Glomerular endothelial cell (primary cell): ENCODE measurements at places on chromosomes 2 and 18. TPM values are rescaled to one million over a fixed set of nuclear protein-coding genes. Genes with fewer than 3 reads are reported as not detected.

The KCNF1 gene
- 1.3 and 2.3 TPM in 2 replicates for total RNA-seq

The TRABD2A gene
- 1.3 and 4.5 TPM in 2 replicates for total RNA-seq

DNA sequence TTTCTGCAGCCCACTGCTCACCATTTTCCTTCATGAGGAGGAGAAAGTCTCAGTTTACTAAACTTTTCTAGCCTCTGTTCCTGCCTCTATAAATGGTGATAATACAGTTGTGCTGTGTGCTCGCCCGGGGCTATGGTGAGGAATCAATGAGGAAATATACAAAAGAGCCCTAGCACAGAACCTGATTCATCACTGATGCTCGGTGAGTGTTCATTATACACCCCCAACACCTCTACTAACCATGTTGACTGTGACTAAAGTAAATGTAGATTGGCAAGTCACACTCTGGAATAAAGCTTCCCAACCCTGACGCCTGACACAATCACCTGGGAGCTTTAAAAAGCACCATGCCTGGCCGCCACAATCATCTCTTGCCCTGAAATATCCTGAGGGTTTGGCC, 118.8 kb upstream of the CYP1B1 start:
- no peak for DNase-seq

DNA sequence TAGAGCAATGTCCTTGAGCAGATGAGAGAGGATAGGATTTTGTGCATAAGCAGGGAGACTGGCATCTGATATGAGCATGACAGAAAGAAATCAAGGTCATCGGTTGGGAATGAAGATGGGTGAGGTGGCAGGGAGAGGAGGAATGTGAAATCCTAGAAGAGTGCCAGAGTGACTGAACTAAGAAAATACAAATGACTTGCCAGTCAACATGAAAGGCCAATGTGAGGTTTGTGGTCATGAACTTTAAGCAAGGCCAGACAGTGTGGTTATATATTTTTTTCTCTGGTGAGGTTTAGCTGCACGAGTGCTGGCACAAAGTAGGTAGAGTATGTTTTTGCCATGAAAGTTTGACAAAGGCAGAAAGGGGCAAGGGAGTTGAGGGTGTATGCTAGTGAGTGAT, 21.2 kb downstream of the QPCT start:
- no peak for DNase-seq

The TTC21B gene
- 17.0 and 28.3 TPM in 2 replicates for total RNA-seq

GRCh38 chr2:71330585-71331330, 824 bp upstream of the ZNF638 start:
- no peak for DNase-seq

The ESPNL gene
- 0.44 and 0.53 TPM in 2 replicates for total RNA-seq

- DNase-seq = no peak
Measured at GRCh38 chr2:42214669-42215068, 45.5 kb downstream of the EML4 start.

- no peak for DNase-seq
Measured at GRCh38 chr2:131125195-131125757, 20.1 kb downstream of the PLEKHB2 start.

DNA sequence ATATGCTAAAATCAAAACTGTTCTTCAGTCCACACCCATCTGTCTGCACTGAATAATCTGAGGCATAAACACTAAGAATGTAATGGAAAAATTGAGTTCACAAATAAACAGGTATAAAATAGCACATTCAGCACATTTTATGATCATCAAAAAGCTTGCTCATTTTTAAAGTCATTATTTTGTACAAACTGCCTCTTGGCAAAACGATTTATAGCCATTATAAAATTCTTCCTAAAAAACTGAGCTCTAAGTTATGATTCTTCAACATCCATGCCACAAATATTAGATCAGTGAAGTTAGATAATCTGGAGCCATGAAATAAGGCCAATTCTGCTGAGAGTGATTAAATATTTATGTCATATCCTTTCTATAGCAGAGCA, 233.5 kb downstream of the DYM start:
- DNase-seq = no peak

DNA sequence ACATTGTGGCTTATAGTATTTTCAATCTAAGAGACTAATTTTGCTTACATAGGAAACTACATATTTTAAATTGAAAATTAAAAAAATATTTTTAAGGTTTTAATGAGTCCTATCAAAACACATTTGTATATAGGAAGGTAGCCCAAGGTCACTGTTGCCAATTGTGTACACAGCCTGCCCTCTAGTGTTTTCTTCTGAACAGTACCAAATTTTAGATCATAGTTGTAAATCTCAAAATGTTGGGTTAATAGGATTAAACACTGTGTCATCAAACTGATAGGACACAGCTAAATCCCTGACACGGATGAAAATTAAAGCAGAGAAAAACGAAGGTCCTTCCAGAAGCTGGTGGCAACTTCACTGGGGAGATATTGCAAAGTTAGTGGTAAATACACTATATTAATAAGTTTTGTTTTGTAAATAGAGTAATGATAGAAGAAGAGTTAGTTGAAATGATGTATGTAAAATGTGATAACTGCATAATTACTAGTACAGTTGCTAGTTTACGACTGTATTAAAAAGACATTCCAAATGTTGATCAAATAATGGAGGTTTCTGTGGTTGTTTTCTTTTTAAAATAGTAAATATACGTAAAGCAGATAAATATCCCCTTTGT, 19.7 kb downstream of the CLUL1 start:
- DNase-seq = peak; percentile 39

DNA sequence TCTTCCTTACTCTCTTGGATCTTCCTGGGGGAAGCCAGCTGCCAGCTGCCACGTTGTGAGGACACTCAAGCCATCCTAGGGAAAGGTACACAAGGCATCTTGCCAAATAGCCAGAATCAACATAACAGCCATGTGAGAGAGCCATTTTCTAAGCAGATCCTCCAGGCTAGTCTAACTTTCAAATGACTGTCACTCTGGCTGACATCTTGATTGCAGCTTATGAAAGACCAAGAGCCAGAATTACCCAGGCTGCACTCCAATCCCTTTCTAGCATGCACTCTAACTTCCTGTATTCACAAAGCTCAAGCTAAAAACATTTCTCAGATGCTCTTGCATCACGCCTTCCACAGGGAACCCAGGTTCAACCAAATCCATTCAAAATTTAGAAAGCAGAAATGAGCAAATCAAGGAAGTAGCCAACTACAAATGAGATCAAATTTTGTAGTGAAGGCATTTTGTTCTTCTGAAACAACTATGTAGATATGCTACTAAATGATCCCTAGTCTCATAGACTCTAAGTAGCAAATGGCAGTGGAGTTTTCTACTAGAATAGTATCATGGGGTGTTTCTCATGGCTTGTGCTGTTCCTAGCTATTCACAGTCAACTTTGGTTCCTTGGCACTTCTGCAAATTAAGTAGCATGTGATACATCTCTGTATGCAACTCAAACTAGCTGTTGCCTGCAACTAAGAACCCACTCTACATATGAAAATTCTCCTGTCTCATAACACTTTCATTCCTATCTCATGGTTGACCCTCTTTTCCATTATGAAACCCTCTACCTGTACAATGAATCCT, 281.9 kb downstream of the ZEB2 start:
- no peak for DNase-seq

DNA sequence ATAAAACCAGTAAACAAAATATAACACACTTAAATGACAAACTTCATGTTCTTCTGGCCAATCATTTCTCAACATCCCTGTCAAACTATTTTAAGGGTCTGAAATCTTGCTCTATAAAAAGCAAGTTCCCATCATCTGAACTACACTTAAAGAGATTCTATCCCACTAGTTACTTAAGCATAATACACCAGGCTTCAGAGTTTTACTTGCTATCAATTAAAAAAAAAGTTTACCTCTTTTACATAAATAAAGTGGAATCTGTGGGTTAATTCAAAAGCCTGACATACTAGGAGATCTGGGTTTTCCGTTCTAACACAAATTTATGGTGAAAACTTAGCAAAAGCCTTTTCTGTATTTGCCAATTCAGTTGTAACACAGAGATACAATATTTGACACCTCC, 1.9 kb downstream of the CLASP1 start:
- DNase-seq = no peak
